ENCODE measurements at places on chromosomes 5 and 9.

- DNase-seq, result no peak
Observed at GRCh38 chr5:154694159-154694558, 61.0 kb upstream of the LARP1 start.

GRCh38 chr9:124197177-124198095 is 60.3 kb upstream of the NEK6 start:
- no peak for DNase-seq

DNA sequence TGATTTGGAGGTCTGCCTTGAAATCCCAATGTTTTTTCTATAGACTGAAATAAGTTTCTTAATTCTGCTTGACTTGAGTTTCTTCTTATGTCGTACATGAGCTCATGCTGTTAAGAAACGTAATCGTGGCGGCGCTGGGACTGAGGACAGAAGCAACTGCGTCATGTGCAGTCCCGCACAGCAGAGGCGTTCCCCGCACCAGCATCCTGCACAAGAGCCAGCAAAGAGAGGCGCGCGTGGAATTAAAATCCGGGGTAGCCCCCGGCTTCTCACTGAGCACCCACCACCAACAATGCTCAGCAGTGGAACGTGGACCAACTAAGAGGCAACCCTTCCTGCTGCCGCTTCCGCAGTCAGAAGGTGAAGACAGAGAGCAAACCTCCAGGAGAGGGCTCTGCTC is 496.2 kb upstream of the ADAMTS16 start:
- no peak for DNase-seq

GRCh38 chr9:86141843-86142242 is 42.5 kb upstream of the GOLM1 start:
- no peak for DNase-seq

- no peak for DNase-seq
Observed at GRCh38 chr9:14887149-14887548, 23.1 kb downstream of the FREM1 start.

- DNase-seq, result no peak
Observed at GRCh38 chr5:40991168-40991980, 79.8 kb downstream of the MROH2B start.

DNA sequence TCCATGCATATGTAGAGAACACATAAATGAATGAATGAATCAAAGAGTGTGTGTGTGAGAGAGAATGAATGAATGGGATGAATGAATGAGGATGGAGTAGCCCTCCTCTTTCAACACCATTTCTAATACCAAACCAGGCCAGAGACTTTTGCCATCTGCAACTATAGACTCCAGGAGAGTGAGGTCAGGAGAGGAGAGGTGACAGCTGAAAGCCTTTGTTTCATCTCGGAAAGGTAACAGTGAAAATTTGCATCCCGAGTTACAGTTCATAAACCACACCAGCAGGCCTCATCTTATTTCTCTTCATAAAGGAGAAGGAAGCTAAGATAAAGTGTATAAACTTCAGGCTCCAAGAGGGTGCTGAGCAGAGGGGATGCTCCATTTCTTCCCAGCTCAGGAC is 255.3 kb upstream of the KLF4 start:
- DNase-seq, result no peak

- DNase-seq, result no peak
Observed at GRCh38 chr5:113495422-113495841, 7.2 kb upstream of the MCC start.

DNA sequence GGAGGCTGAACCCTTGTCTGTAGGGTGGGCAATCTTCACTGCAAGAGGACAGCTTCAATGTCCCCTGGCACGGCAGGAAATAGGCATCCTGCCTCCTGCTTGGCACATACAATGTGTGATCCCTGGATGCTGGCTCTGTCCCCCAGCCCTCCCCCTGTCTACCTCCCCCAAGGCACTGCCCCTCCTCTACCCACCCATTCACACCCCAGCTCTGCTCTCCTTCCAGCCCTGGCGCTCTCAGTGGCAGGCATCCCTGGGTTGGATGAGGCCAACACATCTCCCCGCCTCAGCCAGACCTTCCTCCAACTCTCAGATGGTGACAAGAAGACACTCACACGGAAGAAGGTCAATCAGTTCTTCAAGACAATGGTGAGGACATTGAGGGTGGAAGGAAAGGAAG is 24.1 kb upstream of the FOXI1 start:
- no peak for DNase-seq

GRCh38 chr5:81269751-81270393 is 31.5 kb upstream of the ZCCHC9 start:
- no peak for DNase-seq

DNA sequence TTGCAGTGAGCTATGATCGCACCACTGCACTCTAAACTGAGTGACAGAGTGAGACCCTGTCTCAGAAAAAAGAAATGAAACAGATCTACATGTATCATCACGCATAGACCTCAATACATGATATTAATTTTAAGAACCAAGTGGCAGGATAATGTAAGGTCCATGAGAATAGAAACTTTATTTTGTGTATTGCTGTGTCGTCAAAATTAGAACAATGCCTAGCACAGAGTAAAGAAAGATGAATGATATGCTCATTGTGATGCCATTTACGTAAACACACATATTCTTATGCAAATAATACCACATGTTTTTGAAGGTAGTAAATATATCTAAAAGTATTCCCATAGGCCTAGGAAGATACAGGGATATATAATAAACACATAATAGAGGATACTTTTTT is 3.6 kb upstream of the UIMC1 start:
- no peak for DNase-seq

GRCh38 chr5:180494510-180495181 is 467 bp downstream of the CNOT6 start:
- peak; percentile 12 for DNase-seq

- DNase-seq, result no peak
Observed at GRCh38 chr5:169628892-169629291, 8.2 kb upstream of the DOCK2 start.

Measured in stimulated activated CD8-positive, alpha-beta memory T cell treated with anti-CD3 and anti-CD28 coated beads, Interleukin-7, amount 100 ng/mL, for 24 hours (primary cell).